ENCODE measurements at places on chromosomes 6 and 20. TPM values are rescaled to one million over a fixed set of nuclear protein-coding genes. Genes with fewer than 3 reads are reported as not detected.

The HRH3 gene
- total RNA-seq = 0.33 TPM

The TDP2 gene
- total RNA-seq = 21.0 TPM

The REM1 gene
- 0.66 TPM for total RNA-seq

The RBM24 gene
- not detected for total RNA-seq

GRCh38 chr6:40472353-40472752 is 114.8 kb downstream of the LRFN2 start:
- H3K27ac ChIP-seq = no peak overlapping the region
- H3K4me1 ChIP-seq = peaks cover 3% of the 10 kb centered on the region
- H3K4me3 ChIP-seq = no peak overlapping the region
- no peaks in the 10 kb centered on the region for H3K36me3 ChIP-seq
- no peaks in the 10 kb centered on the region for H3K27me3 ChIP-seq

- no peaks in the 10 kb centered on the region for H3K27me3 ChIP-seq
- H3K4me3 ChIP-seq = no peak overlapping the region
- H3K36me3 ChIP-seq = no peaks in the 10 kb centered on the region
- no peak for DNase-seq
Measured at GRCh38 chr6:87183687-87184086, 28.3 kb downstream of the ZNF292 start.

GRCh38 chr6:154404791-154405400 is 48.3 kb upstream of the IPCEF1 start:
- H3K4me1 ChIP-seq = peaks cover 6% of the 10 kb centered on the region
- DNase-seq = no peak

- peaks cover 19% of the 10 kb centered on the region for H3K4me1 ChIP-seq
- no peak for DNase-seq
- no peaks in the 10 kb centered on the region for H3K27me3 ChIP-seq
- no peak overlapping the region for H3K4me3 ChIP-seq
Measured at GRCh38 chr20:63733579-63734081, 2.8 kb upstream of the LIME1 start.

DNA sequence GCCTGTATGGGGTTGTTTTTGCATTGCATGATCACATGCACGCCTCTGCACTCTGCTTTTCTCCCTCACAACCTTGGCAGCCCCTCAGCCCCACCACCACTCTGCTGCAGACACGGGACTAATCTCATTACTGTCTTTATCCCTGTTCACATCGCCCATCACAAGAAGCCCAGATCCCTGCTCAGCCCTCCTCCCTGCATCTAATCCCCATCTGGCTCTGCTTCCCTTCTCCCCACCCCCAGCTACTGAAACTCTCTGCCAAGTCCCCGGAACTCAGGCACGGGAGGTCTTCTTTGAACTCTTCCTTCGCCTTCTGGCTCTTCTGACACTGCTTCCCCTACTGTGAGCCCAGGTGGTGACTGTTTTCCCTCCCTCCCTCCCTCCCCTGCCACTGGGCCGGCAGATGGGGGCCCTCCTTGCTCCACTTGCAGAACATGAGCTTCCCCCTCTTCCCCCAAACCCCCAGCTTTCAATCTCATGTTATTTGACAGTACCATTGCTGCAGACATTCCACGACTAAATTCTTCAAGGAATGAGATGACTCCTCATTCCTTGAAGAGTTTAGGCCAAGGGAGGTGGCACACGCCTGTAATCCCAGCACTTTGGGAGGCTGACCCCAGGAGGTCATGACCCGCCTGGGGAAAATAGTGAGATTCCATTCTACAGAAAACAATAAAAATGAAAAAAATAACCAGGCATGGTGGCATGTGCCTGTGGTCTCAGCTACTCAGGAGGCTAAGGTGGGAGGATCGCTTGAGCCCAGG is 21.9 kb upstream of the TULP1 start:
- no peaks in the 10 kb centered on the region for H3K27me3 ChIP-seq
- H3K4me1 ChIP-seq = no peaks in the 10 kb centered on the region
- DNase-seq = no peak
- H3K36me3 ChIP-seq = no peaks in the 10 kb centered on the region

- DNase-seq = no peak
- H3K4me1 ChIP-seq = no peaks in the 10 kb centered on the region
- H3K27ac ChIP-seq = no peak overlapping the region
- no peak overlapping the region for H3K4me3 ChIP-seq
Measured at GRCh38 chr6:20096536-20096935, 115.7 kb downstream of the MBOAT1 start.

DNA sequence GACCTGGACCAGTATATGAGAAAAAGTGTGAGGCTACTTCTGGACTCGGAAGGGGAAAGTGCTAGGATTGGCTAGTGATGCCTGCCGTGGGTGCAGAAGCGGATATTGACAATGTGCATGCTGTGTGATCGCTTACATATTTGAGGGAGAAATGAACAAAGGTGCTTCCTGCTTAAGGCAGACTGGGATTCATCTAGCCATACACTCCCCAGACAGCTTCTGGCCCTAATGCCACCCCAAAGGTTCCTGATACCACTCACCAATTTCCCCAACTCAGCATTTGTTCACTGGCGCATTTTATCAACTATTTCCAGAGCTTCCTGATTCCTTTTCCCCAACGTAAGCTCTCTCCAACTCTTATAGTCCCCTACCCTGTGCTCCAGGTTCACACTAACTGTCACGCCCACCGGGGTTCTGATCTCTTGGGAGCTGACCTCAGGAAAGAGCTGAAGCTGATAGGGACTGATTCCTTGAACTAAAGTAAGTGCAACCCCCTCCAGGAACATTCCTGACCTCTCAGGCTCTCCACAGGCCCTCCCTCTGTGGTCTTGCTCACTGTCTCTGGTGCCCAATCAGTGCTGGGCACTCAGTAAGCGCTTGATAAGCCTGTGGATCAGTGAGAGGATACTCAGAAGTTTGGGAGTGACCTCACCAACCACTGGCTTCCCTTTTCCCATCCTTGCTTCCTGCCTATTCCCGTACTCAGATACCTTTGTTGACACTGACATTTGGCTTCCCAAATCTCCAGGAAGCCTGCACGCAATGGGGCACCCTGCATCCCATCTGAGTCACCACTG is 73.3 kb downstream of the MRPL14 start:
- no peak for DNase-seq
- no peak overlapping the region for H3K4me3 ChIP-seq
- no peak overlapping the region for H3K27ac ChIP-seq
- no peaks in the 10 kb centered on the region for H3K36me3 ChIP-seq

DNA sequence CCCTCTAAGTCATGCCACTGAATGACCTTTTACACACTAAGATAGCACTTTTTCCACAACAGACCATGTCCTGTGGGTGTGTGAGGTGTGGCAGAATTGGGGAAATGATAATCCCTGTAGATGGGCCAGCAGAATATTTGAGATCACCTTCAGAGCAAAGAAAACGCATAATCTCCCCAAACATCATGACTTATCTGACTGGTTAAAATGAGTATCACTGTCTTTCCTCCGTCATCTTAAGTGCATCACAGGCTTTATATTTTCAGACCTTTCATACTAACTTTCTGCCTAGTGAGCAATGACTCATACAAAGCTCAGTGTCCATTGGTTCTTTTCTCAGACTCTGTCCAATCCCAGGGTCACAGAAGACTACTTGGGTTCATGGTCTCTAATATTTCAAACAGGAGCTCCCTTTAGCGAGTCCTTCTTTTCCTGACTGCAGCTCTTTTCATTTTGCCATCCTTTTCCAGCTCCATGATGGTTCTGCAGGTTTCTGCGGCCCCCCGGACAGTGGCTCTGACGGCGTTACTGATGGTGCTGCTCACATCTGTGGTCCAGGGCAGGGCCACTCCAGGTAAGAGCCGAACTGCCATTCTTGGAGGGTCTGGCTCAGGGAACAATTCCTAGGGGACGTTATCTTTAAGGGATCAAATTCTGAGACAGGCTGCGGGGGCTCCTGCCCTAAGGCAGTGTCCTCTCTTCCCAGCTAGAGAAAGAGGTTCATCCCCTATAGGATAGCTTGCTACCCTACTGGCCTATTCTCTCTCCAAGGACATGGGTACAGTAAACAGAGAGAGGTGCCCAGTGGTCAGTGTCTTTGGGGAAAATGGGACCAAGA is at the start of gene HLA-DPB1:
TSS of gene HLA-DPB1 (plus strand) at position 423 of the 838 bp plus-strand sequence. CDS start at position 475, 52 bp downstream.
- peaks cover 8% of the 10 kb centered on the region for H3K4me1 ChIP-seq
- DNase-seq = no peak
- H3K4me3 ChIP-seq = no peak within 1 kb of the TSS
- no peaks in the 10 kb centered on the region for H3K36me3 ChIP-seq
- H3K27me3 ChIP-seq = no peaks in the 10 kb centered on the region

DNA sequence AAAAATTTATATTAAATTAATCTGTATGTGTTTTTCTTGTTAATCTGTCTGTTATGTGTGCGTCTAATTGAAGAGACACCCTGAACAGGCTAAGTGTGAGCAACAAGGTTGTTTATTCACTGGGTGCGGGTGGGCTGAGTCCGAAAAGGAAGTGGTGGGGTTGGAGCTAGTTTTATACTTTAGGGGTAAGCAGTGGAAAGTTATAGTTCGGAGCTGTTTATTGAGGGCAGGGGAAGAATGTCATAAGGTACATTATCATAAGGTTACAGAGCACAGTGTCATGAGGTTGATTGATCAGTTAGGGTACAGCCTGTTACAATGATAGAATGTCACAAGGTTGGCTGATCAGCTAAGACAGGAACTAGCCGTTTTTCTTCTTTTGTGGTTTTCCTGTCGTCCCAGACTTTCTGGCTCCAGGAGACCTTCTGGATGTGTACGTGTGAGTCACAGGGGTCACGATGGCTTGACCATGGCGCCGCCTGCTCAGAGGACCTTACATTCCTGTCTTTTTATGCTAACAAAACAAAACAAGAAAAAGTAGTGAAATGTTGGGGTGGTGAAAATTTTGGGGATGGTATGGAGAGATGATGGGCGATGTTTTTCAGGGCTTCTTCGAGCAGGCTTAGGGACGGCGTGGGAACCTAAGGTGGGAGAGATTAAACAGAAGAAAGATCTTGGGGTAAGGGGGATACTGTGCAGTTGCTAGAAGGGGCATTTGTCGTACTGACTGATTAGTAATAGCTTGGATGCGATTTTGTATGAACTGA is 754.0 kb upstream of the ADGRB3 start:
- no peak for DNase-seq
- H3K4me3 ChIP-seq = no peak overlapping the region
- no peak overlapping the region for H3K27ac ChIP-seq

DNA sequence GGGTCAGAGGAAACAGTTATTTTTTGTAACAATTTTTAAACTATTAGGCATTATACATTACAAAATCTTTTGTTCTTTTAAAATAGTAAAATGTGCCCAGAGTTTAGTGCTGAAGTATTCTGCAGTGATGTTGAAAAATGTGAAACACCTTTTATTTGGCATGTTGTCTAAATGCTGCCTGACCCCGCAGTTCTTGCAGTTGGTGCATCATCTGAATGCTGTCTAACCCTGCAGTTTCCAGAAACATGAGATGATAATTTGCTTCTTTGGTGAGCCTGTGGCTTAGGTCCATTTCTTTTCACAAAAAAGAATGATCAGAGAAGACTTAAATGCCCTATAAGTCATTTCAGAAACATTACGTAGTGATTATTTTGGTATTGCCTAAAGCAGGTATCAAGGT is 82.4 kb downstream of the RNF217 start:
- no peak overlapping the region for H3K27ac ChIP-seq
- no peaks in the 10 kb centered on the region for H3K27me3 ChIP-seq
- H3K4me1 ChIP-seq = no peaks in the 10 kb centered on the region
- no peak overlapping the region for H3K4me3 ChIP-seq
- no peaks in the 10 kb centered on the region for H3K36me3 ChIP-seq

DNA sequence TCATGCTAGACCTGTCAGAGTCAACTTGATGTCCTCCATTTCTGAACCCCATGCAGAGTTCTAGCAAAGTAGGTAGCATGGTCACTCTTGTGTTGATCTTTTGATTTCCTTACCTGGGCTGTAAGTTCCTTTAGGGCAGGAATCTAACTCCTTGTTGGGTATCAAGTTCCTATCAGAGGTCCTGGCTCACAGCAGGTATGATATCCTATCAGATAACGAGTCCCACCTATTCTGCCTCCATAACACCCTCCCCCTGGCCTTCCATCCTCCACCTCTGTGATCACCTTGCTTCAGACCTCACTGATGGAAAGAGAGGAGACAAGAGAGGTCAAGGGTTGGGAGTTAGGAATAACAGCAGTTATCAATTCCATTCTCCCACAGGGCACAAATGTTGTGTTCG is 76.1 kb downstream of the CDC40 start:
- H3K4me3 ChIP-seq = no peak overlapping the region
- H3K4me1 ChIP-seq = no peaks in the 10 kb centered on the region
- H3K36me3 ChIP-seq = no peaks in the 10 kb centered on the region
- DNase-seq = no peak

DNA sequence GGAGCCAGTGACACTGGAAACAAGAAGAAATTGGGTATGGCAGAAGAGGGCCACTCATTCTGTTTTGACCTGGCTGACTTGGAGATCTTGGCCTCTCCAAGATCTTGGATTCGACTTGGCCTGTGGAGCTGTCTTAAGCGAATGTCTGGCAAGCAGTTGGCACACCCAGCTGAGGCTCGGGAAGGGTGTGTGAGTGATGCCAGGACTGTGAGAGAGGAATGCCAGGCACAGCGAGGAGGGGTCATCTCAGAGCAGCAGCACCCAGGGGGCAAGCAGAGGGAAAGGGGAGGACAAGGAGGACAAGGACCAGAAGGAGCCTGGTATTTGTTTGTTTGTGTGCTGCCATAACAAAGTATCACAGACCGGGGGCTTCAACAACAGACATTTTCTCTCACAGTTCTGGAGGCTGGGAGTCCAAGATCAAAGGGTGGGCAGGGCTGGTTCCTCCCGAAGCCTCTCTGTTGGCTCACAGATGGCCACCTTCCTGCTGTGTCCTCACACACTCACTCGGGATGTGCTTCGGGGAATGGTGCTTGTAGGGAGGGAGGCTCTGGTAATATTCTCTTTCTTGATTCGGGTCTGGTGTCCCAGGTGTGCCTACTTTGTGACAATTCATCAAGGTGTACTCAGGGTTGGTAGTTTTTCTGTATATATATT is 33.0 kb downstream of the RPP40 start:
- DNase-seq = no peak
- no peaks in the 10 kb centered on the region for H3K27me3 ChIP-seq
- H3K4me3 ChIP-seq = no peak overlapping the region
- no peaks in the 10 kb centered on the region for H3K36me3 ChIP-seq

Data from body of pancreas (tissue), 4 donors.